ENCODE measurements at places on chromosomes 11 and 22.

DNA sequence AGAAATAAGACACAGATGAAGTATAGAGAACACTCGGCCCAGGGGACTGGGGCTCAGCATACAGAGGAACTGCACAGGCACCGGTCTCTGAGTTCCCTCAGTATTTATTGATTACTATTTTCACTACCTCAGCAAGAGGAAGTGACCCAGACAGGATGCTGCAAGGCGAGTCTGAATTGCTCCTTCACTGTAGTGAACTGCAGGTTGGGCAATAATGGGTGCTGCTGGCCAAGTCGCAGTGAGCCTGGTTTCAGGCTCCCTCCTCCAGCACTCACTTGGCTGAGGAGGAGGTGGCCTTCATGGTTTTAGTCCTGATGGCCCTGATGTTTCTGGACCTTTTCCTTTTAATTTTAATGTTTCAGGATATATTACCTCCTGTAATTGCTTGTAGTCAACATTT lies 10.4 kb downstream of the OR52K2 start:
- DNase-seq: no peak

- DNase-seq: no peak
Observed at GRCh38 chr11:117669062-117669461, 128.0 kb downstream of the DSCAML1 start.

GRCh38 chr22:41758231-41758630 lies 42.2 kb upstream of the CCDC134 start:
- no peak for DNase-seq

DNA sequence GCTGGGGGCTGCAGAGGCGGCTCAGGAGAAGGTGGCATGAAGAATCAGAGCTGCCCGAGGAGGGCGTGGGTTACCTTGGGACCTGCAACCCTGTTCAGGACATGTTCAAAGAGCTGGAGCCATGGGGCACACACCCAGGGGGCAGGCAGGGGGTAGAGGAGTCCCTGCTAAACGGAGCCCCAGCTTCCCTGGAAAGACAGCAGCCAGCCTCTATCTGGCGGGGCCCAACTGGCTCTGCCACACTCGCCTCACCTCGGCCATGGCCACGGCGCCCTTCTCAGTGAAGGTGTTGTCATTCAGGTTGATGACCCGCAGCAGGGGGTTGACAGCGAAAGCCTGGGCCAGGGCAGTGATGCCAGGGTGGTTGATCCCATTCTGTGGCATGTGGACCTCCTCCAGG lies 17.0 kb upstream of the CHADL start:
- no peak for DNase-seq

- DNase-seq: no peak
Observed at GRCh38 chr11:88042238-88042637, 133.0 kb downstream of the RAB38 start.

DNA sequence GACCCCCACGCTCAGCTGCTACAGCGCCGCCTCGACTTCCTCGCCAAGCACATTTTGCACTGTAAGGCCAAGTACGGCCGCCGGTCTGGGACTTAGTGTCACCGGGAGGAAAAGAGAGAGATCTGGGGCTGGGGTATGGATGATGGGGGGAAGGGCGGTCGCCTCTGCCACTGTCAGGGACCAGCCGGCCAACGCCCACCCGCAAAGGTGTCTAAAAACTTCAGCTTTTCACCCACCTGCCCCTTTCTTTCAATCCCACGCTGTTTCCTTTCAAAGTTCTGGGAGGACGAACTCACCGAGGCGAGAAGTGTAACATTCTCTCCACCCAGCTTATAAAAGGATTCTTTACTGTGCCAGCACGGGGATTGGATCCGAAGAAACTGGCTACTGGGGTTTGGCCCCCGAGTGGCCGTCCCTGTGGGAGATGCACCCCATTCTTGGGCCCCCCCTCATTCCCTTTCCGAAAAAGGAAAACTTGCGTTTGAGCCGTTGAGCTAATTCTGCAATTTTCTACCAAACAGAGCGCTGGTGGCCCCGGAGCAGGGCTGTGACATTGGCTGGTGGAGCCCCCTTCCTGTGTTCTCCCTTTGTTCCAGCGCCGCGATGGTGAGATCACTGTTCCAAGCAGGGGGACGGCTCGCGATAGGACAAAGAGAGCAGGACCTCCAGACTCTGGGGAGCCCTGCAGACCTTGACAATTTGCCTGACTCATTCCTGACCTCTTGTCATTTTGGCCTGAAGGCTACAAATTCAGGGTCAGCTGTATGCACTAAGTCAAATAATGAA lies 1.8 kb downstream of the FJX1 start:
- no peak for DNase-seq

DNA sequence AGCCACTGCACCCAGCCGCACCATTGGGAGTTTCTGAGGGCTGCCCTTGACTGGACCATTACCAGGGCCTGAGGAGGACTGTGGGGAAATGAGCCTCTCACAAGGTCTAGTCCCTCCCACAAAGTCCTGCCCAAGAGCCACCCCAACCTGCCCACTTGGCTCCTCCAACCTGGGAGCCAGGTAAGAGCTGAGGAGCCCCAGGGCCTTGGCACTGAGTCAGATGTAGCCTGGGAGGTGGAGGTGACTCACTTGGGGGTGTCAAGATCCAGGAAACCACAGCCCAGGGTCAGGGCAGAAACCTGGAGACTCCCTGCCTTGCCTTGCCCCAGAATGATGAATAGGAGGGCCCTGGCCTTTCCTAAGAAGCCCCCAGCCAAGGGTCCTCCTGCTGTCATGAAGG lies 25.8 kb upstream of the P2RY2 start:
- no peak for DNase-seq

DNA sequence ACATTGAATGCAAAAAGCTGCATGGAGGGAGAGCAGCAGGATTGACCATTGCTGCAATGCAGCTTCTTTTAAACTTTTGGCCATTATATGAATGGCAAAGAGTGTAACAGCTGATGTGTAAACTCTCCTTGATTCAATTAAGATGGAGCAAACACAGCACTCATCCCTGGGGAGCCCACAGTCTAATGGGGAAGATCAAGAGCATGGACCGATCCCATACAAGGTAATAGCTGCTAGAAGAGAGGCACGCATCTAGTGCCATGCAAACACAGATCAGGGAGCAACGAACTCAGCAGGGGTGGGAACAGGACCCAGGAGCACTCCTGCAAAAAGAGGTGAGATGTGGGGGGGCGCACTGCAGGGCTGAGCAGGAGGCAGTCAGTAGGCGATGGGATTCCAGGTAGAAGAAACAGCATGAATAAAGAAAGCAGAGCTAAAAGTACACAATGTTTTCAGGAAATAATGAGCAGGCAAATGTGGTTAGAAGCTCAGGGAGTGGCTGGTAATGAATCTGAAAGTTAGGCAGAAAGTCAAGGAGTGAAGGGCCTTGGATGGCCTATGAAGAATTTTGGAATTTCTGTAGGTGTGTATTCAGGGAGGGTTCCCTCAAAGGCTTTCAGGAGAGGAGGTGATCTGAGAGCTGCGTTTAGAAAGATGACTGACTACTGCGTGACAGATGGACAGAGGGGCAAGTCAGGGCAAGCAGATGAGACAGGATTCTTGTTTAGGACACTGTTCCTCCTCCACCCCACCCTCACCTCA lies 17.2 kb upstream of the BMAL1 start:
- DNase-seq: no peak

GRCh38 chr11:28366549-28367346 lies 258.6 kb downstream of the METTL15 start:
- DNase-seq: no peak

DNA sequence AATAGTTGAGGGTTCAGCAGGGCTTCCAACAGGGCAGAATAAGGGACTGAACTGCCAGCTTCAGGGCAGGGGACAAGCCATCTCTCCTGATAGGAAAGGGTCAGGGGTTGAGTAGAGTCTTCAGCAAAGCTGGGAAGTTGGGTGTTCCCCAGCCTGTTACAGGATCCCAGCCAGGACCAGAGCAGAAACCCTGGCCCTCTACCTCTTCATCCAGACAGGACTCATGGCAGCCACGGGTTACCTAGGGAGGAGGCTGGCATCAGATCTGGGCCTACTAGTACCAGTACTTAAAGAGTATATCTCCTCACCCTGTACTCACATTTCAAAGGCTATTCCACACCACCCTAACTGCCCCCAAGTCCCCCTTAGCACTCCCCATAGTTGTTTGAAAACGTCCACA lies 2.4 kb upstream of the TAF10 start:
- no peak for DNase-seq

DNA sequence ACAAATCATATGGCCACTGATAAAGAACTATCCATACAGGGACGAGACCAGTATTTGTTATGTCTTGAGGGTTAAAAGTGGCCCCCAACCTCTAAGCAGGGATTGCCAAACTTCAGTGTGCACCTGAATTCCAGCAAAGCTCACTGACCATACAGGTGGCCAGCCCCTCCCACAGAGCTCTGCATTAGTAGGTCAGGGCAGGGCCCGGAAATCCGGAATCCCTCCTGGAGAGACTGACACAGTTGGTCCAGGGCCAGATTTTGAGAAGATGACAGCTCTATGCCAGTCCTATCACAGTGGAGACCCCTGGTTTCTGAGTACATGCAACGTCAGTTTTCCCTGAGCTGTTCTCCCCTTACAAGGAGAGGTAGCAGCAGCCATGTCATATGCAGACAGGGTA lies 20.8 kb downstream of the VPS37C start:
- no peak for DNase-seq

DNA sequence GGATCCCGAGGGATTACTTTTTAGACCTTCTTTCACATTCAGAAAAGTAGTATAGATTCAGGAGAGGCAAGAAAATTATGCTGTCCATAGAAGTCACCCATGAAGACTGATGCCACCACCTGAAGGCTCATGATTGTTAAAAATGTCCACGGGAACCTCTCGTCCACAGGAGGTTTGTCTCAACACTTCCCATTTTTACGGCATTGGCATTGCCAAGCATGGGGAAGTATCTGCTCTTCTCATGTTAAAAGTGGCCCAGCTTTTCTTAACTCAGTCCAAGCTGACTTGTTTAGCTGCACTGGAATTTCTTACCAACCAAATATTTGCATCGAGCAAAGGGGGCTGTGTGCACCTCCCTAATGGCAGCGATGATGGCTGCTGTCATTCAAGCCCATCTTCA lies 9.6 kb downstream of the CDPF1 start:
- no peak for DNase-seq

GRCh38 chr11:62664405-62665074 lies 470 bp downstream of the C11orf98 start:
- DNase-seq: no peak

- DNase-seq: no peak
Observed at GRCh38 chr11:2928605-2929530, at the start of gene PHLDA2. Gene PHLDA2, minus strand, starts transcription at chr11:2929420. Its CDS starts 56 bp downstream, at chr11:2929364.

GRCh38 chr11:62603776-62604299 lies 2.2 kb upstream of the MTA2 start:
- DNase-seq: no peak

Measured in dorsolateral prefrontal cortex (tissue), 122 donors.